HT1080 (cell line): ENCODE measurements at places on chromosomes 4 and X.

DNA sequence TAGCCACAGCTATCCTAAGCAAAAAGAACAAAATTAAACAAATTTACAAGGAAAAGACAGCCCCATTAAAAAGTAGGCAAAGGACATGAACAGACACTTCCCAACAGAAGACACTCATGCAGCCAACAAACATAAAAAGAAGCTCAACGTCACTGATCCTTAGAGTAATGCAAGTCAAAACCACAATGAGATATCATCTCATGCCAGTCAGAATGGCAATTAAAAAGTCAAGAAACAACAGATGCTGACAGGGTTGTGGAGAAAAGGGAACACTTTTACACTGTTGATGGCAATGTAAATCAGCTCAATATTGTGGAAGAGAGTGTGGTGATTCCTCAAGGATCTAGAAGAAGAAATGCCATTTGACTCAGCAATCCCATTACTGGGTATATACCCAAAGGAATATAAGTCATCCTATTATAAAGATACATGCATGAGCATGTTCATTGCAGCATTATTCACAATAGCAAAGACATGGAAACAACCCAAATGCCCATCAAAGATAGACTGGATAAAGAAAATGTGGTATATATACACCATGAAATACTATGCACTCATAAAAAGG lies 163.0 kb upstream of the TET2 start:
- DNase-seq: no peak

GRCh38 chrX:31449965-31450364 lies 378.1 kb upstream of the FTHL17 start:
- no peak for DNase-seq

DNA sequence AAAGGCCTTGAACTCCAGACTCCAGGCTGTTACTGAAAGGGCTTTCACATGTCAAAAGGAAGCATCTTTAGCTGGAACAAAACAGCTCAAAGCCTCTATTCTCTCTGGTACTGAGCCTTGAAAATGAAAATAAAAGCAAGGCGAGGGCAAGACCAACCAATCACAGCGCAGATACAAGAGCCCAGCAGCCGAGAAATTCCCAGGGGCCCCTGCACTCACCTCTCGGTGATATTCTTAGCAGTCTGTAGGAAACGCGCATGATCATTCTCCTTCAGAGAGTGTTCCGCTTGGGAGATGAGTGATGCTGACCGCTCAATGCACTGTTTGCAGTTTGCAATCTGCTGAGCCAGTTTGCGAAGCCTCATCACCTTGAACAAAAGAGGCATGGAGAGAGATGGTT lies 138.1 kb downstream of the MID1 start:
- DNase-seq: no peak

GRCh38 chrX:2445662-2446623 lies 54.8 kb downstream of the DHRSX start:
- no peak for DNase-seq

- DNase-seq: no peak
These were observed 130.3 kb downstream of the ARHGAP10 start for GRCh38 chr4:147862043-147862692.

DNA sequence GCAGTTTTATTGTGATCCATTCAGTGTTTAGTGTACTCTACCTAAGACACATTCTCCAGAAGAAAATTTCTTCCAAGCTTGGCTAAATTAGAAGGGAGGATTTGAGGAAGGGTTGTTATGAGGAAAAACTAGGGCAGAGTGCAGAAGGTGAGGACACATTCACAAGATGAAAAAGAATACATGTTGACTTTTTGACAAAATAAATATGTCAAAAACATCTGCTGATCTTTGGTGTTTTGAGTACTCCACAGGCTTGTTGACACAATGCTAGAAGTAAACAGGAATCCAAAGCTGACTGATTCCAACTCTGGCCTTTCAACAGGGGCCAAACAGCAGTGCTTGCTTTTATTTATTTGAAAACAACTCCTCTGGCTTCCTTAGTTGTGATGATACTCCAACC lies 125.8 kb upstream of the SLC7A11 start:
- DNase-seq: no peak
